ENCODE measurements at places on chromosomes 6 and 20.
A peak's percentile ranks its signal among the peaks of the same experiment; 100 is the strongest.

DNA sequence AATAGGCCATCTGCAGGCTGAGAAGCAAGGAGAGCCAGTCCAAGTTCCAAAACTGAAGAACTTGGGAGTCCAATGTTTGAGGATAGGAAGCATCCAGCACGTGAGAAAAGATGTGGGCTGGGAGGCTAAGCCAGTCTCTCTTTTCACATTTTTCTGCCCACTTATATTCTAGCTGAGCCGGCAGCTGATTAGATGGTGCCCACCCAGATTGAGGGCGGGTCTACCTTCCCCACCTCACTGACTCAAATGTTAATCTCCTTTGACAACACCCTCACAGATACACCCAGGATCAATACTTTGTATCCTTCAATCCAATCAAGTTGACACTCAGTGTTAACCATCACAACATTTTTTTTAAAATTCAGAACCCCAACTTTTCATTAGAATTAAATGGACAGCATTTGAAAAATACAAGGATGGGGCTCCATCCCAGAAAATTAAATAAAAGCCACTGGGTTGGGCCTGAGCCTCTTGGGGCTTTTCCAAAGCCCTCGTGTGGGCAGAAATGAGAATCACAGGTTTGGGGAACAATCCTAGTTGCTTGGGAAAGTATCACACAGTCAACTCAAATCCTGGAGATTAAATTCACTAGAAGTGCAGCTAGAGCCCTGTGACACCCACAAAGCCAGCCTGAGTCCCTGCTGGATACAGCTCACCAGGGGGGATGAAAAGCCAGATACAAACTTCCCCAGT, 2.2 kb downstream of the CLDN20 start:
- DNase-seq: no peak

DNA sequence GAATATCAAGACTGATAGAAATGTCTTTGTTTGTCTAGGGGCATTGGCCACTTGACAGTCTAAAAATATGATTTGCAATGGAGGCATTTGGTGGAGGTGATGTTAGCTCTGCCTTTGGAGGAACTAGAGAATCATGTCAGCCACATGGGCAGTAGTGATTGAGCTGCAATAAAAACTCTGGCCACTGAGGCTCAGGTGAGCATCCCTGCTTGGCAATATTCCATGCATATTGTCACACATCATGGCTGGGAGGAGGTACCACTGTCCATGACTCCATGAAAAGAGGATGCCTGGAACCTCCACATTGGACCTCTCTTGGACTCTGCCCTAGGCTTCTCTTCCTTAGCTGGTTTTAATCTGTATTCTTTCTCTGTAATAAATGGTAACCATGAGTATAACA, 10.6 kb upstream of the CD83 start:
- no peak for DNase-seq

GRCh38 chr6:41735427-41736185, at the start of gene TFEB:
Gene TFEB, minus strand, starts transcription at chr6:41735608. Its CDS starts 44,395 bp downstream, at chr6:41691213.
- DNase-seq: peak; percentile 65

GRCh38 chr20:59022754-59023153, 3.5 kb downstream of the TUBB1 start:
- no peak for DNase-seq

DNA sequence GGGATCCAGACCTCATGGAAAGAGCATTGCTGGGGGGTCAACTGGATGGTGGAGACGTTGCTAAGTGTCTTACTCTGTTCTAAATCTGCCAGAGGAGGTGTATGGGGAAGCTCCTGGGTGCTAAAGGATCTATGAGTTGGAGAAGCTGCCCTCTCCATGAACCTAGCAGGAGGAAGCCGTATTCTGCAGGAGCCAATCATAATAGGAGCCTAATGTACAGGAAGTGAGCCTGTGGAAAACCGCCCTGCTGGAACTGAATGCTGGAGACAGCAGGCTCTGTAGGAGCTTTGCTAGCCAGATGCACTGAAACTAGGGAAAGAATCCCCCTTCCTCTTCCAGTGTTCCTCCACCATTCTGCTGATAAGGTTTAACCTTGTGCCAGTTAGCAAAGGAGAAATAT, 10.9 kb downstream of the CASP8AP2 start:
- DNase-seq: no peak

DNA sequence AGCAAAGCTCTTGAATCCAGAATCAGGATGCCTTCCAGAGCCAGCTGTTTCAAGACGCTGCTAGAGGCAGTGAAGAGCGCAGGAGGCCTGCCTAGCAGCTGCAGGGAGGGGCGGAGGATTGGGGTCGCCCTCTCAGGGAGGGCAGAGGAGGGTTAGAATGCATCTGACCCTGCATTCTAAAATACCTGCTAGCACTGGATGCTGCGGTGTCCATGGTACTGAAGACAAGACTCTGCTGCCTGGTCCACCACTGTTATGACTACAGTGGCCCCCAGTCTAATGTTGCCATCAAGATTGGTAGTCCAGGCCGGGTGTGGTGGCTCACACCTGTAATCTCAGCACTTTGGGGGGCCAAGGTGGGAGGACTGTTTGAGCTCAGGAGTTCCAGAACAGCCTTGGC, 193.7 kb upstream of the PROKR2 start:
- DNase-seq: no peak

- no peak for DNase-seq
These were observed 208.8 kb downstream of the TFAP2B start for GRCh38 chr6:51027283-51028065.
